ENCODE measurements at places on chromosomes 5 and 9.

- DNase-seq: no peak
These were observed 63.0 kb upstream of the OTULINL start for GRCh38 chr5:14518638-14519037.

DNA sequence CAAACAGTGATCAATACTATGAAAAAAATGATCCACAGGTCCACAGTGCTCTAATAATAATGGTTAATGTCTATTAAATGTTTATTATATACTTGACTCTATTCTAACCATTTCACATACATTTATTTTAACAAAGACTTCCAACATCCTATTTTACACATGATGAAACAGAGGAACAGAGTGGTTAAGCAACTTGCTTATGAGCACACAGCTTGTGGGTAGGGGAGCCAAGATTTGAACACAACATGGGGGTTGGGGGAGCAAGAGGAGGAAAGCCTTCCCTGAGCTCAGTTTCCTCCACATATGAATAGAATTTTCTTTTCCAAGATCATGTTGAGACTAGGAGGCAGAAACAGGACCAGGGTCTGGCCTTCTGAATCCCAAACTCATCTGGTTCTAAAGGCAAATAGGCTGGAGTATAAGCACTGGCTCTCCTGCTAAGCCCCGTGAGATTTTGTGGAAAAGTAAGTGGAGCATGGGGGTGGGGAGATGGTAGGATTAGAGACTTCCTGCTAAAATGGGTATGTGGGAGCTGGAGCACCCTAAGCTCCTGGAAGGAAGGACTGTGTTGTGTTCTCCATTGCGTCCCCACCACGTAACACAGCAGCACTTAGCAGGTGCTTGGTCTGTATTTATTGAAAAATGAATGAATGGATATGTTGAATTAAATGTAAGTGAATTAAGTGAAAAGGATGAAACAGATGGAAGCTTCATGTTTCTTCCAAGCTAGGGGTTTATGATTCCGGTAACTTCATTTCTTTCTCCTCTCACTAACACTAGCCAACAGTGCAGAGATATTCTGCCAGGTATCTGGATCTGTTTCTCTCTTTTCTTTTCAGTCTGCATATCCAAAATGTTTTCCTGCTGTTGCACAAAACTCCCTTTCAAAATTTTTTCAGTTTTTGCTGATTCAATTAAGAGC, 26.9 kb upstream of the GALNT10 start:
- DNase-seq: no peak

DNA sequence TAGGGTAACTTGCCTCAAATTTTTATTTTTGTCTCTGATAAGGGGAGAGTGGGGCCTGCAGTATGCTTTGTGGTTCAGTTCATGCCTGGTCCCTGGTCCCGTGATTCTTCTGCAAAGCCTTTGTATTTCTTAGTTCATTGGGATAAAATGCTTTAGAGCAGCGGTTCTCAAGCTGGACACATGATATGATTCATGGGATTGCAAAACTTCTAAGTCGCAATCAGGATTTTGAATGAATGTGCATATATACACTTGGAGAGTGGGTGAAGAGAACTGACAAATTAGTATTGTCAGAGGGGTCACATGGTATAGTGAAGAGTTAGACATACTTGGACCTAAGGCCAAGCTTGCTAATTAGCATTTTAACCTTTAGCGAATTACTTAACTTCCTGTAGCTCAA, 265.4 kb upstream of the KLF9 start:
- no peak for DNase-seq

- no peak for DNase-seq
These were observed 74.2 kb downstream of the WWC1 start for GRCh38 chr5:168365581-168366081.
